ENCODE measurements at places on chromosomes 12 and 14.
A peak's percentile ranks its signal among the peaks of the same experiment; 100 is the strongest.

GRCh38 chr12:2739832-2740641 is 54.7 kb upstream of the FKBP4 start:
- DNase-seq: no peak

- DNase-seq: no peak
Measured at GRCh38 chr14:100649173-100649519, 61.9 kb upstream of the BEGAIN start.

- DNase-seq: no peak
Measured at GRCh38 chr12:2547273-2548044, 247.3 kb upstream of the FKBP4 start.

DNA sequence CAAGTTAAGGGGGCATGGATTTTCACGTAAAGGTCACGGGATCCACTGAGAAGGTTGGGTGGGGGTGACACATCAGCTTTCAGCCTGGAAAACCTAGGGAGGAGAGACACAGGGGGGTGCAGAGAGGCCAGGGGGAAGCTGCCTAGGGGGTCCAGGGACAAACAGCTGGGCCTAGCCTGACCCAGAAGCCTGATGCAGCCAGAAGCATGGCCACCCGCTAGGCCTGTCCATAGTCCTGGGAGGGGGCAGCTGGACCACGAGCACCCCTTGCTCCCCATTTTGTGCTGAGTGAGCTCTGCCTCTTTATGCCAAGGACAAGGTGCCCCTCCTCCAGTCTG is 322.7 kb upstream of the RTL1 start:
- no peak for DNase-seq

GRCh38 chr12:45216230-45216982 is 511 bp downstream of the ANO6 start:
- DNase-seq: peak; percentile 54

DNA sequence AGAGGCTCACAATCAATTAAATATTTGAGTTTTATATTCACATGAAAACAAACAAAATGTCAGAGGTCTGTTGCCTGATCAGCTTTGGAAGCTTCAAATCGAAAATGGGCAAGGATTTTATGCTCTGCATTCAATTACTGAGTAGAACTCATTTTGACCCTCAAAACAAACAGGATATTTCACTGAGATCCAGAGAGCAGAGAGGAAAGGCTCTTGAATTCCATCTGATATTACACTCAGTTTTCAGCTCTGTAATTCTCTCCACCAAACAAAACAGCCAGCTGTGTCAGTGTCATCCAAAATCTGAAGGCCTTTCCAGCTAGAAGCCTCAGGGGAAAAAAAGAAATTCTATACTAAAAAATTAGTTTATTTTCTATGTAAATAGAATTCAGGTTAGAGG is 128.6 kb upstream of the FLRT2 start:
- no peak for DNase-seq

DNA sequence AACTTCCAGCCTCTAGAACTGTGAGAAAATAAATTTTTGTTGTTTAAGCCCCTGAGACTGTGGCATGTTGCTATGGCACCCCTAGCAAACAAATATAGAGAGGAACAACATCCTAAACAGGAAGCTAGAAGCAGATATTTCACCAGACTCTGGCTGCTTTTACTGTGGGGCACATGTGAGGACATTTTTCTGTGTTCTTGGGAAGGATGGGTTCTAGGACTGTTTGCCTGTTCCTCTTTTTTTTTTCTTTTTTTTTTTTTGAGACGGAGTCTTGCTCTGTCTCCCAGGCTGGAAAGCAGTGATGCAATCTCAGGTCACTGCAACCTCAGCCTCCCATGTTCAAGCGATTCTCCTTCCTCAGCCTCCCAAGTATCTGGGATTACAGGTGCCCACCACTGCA is 4.2 kb upstream of the HRK start:
- no peak for DNase-seq

DNA sequence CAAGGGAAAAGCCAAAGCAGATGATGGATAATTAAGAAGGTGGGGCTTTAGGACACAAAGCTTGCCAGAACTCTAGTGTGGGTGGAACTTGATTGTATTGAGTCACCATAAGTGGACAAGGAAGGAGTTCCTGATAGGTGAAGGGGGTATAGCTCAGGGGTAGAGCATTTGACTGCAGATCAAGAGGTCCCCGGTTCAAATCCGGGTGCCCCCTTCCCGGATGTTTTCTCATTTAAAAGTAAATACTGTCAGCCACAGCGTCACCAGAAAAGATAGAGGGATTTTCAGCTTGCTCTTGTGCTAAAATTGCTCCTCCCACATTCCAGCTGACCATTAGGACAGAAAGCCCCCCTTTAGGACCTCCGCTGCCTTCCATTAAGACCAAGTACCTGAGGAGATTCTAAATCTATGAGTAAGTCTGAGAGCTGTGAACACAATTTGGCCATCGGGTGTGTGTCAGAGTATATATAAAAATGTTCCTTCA is 36.6 kb downstream of the DCAF4 start:
- no peak for DNase-seq

DNA sequence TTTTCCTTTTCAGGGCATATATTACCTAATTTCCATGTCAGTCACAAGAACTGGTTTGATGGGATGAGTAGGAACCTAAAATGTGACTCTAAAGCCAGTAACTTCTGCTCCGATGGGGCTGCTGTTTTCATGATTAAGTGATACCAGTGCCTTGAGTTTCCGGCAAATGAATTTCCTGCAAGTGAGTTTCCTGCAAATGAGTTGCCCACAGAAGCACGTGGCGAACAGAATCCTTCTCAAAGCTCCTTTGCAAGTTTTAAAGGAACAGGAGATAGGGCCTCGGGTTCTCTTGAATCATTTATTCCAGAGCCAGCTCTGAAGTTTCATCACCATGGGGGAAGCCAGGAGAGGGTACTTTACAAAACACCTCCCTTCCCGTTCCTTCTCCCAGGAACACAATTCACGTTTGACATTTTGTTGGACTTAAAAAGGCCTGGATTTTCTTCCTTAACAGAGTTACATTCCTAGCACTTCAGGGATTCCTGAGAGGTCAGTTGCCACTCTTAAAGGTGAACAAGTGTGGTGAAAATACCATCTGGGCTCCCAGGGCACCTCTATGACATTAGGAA is 2.2 kb upstream of the PPTC7 start:
- DNase-seq: peak; percentile 36

DNA sequence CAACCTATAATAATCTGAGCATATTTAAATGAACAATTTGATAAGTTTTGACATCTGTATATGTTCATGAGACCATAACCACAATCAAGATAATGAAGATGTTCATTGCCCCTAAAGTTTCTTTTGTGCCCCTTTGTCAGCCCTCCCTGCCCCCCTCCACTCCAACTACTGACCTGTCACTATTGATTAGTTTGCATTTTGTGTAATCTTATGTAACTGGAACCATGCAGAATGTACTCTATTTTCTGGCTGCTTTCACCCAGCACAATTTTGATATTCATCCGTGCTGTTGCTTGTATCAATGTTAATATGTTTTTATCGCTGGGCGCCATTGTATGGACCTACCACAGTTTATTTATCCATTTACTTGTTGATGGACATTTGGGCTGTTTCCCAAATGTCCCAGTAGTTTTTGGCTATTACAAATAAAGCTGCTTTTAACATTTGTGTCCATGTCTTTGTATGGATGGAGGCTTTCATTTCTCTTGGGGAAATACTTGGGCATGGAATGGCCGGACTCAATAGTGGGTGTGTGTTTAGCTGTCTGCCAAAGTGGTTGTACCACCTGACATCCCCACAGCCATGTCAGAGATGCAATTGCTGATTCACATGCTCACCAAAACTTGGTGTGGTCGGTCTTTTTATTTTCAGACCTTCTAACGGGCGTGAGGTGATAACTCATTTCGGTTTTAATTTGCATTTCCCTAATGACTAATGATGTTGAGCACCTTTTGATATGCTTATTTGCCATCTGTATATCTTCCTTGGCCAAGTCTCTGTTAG is 38.9 kb downstream of the EML1 start:
- DNase-seq: no peak

DNA sequence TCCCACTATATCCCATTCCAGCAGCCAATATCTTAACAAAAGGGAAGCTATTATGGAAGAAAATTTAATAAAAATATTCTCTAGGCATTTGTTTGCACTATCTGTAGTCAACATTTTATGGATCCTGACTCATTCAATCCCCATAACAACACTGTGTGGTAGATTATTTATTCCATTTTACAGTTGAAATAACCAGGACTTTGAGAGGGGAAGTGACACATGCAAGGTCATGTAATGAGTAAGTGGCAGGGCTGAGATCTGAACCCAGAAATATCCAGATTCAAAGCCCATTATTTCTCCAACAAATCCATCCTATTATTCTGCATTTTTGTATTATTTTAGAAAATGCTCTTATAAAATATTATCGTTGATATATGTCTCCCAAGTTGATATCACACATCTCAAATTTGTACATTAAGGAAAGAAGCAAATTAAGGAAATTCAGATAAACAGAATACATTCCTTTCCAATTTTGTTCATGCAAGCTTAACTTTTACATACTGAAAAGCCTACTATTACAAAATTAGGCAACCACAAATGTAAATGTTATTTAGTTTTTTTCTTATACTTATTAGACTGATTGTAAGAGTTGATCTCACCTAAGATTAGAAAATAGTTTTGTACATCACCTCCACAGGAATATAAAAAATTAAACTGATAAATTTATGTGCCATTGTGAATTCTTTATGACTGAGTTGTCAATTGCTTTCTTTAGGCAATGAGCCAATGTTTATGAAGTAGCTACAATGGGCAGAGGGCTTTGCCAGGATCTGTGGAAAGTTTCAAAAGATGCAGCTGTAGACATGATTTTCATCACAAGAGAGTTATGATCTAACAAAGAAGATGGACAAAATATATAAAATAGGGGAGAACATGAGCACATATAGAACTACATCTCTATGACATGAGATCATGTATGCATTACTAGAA is 55.1 kb upstream of the E2F7 start:
- DNase-seq: no peak

- DNase-seq: no peak
Measured at GRCh38 chr14:105473033-105473676, 1.5 kb upstream of the CRIP2 start.

DNA sequence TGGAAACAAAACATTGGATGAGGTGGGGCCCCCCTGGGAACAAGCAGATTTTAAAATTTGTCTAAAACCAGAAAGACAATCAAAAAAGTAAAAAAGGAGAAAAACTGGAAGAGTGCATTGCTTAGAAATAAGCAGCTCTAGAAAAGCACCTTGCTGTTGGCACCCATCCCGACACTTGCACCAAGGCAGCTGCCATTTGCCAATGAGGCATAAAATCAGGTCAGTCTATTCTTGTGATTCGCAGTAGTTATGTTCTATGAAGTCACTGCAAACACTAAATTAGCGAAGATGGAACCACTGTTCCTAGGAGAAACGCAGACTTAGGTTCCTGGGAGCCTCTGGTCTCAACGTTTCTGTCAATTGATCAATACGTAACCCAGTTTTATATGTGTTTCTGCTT is 16.2 kb downstream of the VPS33A start:
- DNase-seq: no peak

DNA sequence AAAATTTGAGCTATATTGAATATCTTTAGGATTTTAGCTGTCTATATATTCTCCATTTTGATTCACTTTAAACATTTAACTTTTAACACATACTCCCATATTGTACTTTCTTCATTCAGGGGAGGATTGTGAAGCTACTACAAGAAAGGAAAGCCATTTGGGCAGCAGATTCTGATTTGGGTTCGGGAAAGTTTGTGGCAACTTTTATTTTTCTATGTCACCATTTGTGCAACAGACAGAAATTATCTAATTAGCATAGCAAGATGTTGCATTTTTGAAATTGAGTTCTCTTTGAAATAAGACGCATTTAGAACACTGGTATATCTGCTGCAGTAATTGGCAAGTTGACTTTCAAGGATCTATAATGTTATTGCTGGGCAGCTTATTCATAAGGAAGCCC is 134.3 kb downstream of the KICS2 start:
- DNase-seq: no peak

- DNase-seq: no peak
Measured at GRCh38 chr12:132046561-132046960, 96.8 kb downstream of the EP400 start.

DNA sequence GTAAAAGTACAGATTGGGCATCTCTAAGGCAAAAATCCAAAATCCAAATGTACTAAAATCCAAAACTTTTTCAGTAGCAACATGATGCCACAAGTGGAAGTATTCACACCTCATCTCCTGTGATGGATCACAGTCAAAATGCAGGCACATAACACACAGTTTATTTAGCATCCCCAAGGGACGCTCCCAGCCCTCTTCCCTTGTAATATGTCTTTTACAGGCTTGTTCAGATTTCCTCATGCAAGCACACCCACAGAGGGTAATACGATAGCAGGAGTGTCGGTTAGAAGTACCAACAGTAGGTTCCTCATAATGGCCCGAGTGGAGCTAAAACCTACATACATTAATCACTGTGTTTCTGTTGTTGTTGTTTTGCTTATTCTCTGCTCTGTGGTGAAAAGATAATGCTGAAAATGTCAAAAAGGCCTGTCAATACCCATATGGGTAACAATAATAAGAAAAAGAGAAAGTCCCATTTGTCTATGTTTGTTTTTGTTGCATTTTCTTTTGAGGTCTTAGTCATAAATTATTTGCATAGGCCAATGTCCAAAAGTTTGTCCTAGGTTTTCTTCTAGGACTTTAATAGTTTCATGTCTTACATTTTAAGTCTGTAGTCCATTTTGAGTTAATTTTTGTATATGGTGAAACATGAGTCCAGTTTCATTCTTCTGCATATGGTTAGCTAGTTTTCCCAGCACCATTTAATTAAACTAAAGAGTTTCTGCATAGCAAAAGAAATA is 133.1 kb downstream of the LRIG3 start:
- DNase-seq: no peak

GRCh38 chr12:52581481-52581880 is 7.8 kb upstream of the KRT74 start:
- no peak for DNase-seq

- DNase-seq: peak; percentile 19
Measured at GRCh38 chr14:52950410-52950897, 396 bp downstream of the FERMT2 start.

DNA sequence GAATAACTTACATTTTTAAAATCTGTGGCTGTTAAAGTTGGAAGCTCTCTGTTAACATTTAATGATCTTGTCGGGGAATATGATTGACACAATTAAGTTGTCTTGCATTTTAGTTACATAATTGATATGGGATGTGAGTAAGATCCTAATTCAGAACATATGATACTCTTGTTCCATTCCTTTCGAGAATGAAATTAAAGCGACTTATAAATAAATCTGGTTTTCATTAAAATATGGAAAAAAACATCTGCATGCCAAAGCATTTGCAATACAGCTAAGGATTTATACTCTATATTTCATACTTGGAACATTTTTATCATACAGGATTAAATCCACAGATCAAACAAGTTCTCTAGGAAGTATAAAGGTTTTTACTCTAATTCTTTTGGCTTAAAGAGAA is 52.0 kb downstream of the SLC38A6 start:
- DNase-seq: no peak

GRCh38 chr12:51247523-51248206 is 9.0 kb downstream of the DAZAP2 start:
- no peak for DNase-seq

Data from activated naive CD4-positive, alpha-beta T cell treated with Interleukin-2 at 50 U/mL for 16 hours (primary cell).